H7 (cell line): ENCODE measurements at places on chromosomes 7 and 10. TPM values are rescaled to one million over a fixed set of nuclear protein-coding genes. Genes with fewer than 3 reads are reported as not detected.

The PALS2 gene
- 25.3 and 35.6 TPM in 2 replicates for total RNA-seq

The OPN1SW gene
- not detected in 2 replicates for total RNA-seq

The SPAG6 gene
- total RNA-seq = not detected in 2 replicates

The NAT16 gene
- 0.30 and 0.59 TPM in 2 replicates for total RNA-seq

The TAS2R41 gene
- 0.10 TPM in 1 of 2 replicates, not detected in the other for total RNA-seq

The C10orf105 gene
- 0.17 and 0.18 TPM in 2 replicates for total RNA-seq

The FGFR2 gene
- 47.1 and 71.1 TPM in 2 replicates for total RNA-seq

The NPC1L1 gene
- total RNA-seq = not detected in 2 replicates

The PAPSS2 gene
- 25.3 and 25.8 TPM in 2 replicates for total RNA-seq

The LRRC61 gene
- 38.3 and 39.4 TPM in 2 replicates for total RNA-seq

The PRKCQ gene
- 12.7 and 17.4 TPM in 2 replicates for total RNA-seq

The PIP gene
- not detected in 2 replicates for total RNA-seq

The ZNRF2 gene
- total RNA-seq = 15.6 and 23.8 TPM in 2 replicates

The XPNPEP1 gene
- 68.9 and 69.8 TPM in 2 replicates for total RNA-seq

The CHAT gene
- total RNA-seq = not detected in 2 replicates

The CALD1 gene
- total RNA-seq = 95.0 and 99.8 TPM in 2 replicates

The CALML5 gene
- not detected in 2 replicates for total RNA-seq

The FGFBP3 gene
- total RNA-seq = 10.1 and 10.5 TPM in 2 replicates

The DGKB gene
- 0.26 and 0.52 TPM in 2 replicates for total RNA-seq

The PLPP4 gene
- total RNA-seq = 3.5 TPM in 1 of 2 replicates, not detected in the other

The STEAP4 gene
- total RNA-seq = under 0.01 TPM in 1 of 2 replicates, not detected in the other

The UCMA gene
- total RNA-seq = not detected in 2 replicates

The TES gene
- total RNA-seq = 72.5 and 87.3 TPM in 2 replicates

The HOGA1 gene
- 0.37 TPM in 1 of 2 replicates, not detected in the other for total RNA-seq

The CARD11 gene
- total RNA-seq = 21.4 and 32.7 TPM in 2 replicates

The NME8 gene
- total RNA-seq = 2.7 TPM in 1 of 2 replicates, not detected in the other
